ENCODE measurements at places on chromosomes 7 and 10. TPM values are rescaled to one million over a fixed set of nuclear protein-coding genes. Genes with fewer than 3 reads are reported as not detected.

IFIT2 gene
- total RNA-seq = 0.58 TPM

WEE2 gene
- total RNA-seq = not detected

ANKRD61 gene
- total RNA-seq = 0.42 TPM

TRPV5 gene
- total RNA-seq = not detected

FZD1 gene
- 3.3 TPM for total RNA-seq

ZNF277 gene
- 19.9 TPM for total RNA-seq

TRPV6 gene
- 0.30 TPM for total RNA-seq

TRIP6 gene
- total RNA-seq = 132 TPM

PARD3 gene
- 70.0 TPM for total RNA-seq

NRG3 gene
- not detected for total RNA-seq

RAB19 gene
- not detected for total RNA-seq

ASIC3 gene
- 3.9 TPM for total RNA-seq

CUEDC2 gene
- 64.5 TPM for total RNA-seq

TRIM50 gene
- total RNA-seq = not detected

SPDYE9 gene
- total RNA-seq = not detected
